ENCODE measurements at places on chromosomes 3 and 15.

DNA sequence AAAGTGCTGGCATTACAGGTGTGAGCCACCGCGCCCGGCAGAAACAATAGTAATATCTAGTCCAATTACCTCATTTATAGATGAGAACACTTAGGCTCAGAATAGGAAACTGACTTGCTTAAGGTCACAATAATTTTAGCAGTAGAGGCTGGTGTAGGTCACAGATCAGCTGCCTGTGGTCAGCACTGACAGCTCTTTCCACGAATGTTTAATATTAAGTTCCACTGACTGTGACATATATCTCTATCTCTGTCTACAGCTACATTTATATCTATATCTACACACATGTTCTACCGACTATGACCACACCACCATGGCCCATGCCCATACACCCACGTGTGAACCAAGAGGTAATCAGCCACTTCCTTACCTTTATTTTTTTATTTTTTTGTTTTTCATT is 40.2 kb upstream of the DLG1 start:
- DNase-seq = peak; percentile 64

- DNase-seq = no peak
These were observed 183.7 kb downstream of the FRMD5 start for GRCh38 chr15:44011238-44011854.

- DNase-seq = no peak
These were observed 3.1 kb upstream of the LARP6 start for GRCh38 chr15:70856884-70857561.

DNA sequence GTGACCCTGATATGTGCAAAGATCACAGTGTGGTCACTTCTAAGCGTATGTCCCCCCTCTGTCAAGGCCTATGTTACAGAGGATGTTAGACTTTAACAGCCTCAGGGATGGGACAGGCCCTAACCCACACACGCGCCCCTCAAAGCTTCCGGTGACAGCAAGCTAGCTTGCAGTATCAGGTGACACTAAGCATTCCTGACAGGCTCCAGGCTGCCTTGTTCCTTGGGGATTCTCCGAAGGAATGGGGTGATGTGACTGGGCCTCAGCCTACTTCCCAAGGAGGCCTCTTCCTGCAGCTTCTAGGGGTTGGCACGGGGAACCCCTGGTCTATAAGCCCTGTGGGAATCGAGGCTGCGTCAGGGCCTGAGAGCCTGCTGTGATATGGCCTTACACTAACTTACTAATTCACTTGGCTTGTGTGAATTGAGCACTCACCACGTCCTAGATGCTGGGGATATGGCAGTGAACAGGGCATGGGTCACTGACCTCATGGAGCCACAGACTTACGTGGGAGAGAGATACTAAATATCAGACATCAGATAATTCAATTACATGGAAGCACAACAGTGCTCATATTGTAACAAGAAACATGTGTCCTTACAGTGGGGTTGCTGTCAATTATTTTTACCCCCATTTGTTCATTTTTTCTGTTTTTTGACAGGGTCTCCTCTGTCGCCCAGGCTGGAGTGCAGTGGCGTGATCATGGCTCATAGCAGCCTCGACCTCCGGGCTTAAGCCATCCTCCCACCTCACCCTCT is 11.4 kb upstream of the SPTBN5 start:
- DNase-seq = no peak

GRCh38 chr15:83190450-83190849 is 17.2 kb downstream of the HDGFL3 start:
- DNase-seq = no peak

GRCh38 chr3:61802772-61803171 is 241.4 kb downstream of the PTPRG start:
- no peak for DNase-seq

DNA sequence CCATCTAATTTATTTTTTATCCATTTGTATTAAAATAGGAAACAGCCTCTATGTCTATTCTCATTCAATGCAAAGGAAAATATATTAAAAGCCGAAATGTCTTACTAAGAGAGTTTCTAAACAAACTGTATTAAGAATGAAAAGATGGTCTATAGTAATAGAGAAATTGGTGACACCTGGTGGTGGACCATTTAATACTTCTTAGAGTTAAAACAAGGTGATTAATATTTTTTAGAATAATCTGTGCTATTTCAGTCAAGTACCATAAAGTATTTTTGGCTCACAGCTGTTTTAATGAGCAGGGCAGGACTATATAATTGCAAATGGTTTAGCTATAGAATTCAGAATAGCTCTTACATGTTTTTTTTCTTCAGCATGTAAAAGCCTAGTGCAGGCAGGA is 55.7 kb downstream of the SYNPR start:
- DNase-seq = peak; percentile 24

DNA sequence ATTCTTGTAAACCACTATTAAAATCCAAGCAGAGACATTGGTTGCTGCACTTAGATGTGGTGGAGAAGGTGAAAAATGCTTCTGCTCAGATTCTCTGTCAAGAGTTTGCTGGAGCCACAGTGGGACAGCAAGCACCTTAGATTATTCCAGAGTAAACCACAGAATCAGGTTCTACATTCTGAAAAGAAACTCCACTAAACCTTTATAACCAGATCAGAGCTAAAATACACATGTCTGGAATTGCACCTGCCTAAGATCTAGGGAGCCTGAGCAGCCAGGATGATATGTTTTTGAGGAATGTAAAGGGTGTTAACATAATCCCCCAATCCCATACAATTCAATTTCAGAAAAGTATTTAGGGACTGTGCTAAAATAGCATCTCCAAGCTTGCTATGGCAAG is at the start of gene ZPLD1:
Gene ZPLD1 (plus strand): TSS at position 301 of the 400 bp plus-strand sequence. CDS start 3,473 bp downstream, outside the sequence.
- no peak for DNase-seq

GRCh38 chr3:64080616-64081234 is 57.4 kb upstream of the PSMD6 start:
- no peak for DNase-seq

- DNase-seq = peak; percentile 52
These were observed 91.0 kb downstream of the XXYLT1 start for GRCh38 chr3:195179776-195180489.

- DNase-seq = peak; percentile 63
These were observed at the start of gene HYAL1 for GRCh38 chr3:50303013-50303815. TSS of gene HYAL1 (minus strand) at chr3:50303574. CDS start at chr3:50302956, 618 bp downstream.

DNA sequence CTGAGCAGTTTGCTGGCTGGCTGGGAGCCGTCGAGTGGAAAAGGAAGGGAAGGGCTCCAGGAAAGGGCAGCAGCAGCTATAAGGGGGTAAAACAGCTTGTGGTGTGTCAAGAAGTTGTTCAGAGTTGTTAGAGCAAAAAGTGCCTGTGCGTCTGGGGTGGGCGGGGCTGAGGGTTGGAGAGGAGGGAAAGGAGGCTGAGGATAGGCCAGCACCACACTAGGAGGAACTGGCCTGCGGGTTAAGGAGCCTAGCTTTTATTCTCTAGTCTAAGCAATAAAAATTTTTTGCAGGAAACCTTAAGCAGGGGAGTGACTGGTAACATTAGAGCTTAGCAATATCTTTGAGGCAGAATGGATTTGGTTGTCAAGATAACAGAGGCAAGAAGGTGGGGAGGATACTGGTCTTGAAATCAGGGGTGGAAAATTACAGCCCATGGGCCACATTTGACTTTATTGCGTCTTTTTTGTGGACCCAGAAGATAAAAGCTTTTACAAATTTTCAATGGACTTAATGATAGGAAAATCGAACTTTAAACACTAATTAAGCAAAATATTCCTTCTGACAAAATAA is 134.5 kb upstream of the AADACL2 start:
- DNase-seq = no peak

GRCh38 chr3:192024751-192025150 is 563.8 kb downstream of the PYDC2 start:
- DNase-seq = no peak

- DNase-seq = no peak
These were observed 13.8 kb downstream of the EXOSC7 start for GRCh38 chr3:44989636-44990373.

- DNase-seq = no peak
These were observed at the start of gene C3orf22 for GRCh38 chr3:126558336-126559071. TSS of gene C3orf22 (minus strand) at chr3:126558932. CDS start at chr3:126553390, 5,542 bp downstream.

DNA sequence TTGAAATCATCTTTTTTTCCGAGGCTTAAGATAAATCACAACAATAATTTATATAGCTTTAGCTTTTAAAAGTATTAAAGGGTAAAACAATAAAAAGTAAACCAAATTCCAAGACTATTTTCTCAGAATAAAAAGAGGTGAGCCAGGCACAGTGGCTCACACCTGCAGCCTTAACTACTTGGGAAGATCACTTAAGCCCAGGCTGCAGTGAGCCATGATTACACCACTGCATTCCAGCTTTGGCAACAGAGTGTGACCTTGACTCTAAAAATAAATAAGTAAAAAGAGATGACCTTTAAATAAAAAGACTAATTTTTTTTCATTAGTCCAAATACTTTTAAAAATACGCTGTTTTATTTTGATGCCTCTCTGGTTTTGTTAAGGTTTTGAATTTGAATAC is 54.4 kb downstream of the C3orf80 start:
- no peak for DNase-seq

DNA sequence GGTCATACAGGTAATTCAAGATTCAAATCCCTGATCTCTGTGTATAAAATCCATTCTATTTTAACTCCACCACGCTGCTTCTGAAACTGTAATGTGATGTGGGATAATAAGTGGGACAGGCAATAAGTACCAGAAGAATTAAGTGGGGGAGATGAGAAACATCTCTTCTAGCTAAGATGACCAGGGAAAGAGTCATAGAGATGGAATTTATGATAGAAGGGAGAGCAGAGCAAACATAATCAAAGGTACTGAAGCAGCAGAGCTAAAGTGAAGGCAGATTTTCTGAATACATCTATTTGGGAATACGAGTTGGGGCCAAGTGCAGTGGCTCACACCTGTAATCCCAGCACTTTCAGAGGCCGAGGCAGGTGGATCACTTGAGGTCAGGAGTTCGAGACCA is 4.9 kb downstream of the MRPL47 start:
- no peak for DNase-seq

- peak; percentile 59 for DNase-seq
These were observed 25.1 kb downstream of the MCTP2 start for GRCh38 chr15:94256511-94256910.

DNA sequence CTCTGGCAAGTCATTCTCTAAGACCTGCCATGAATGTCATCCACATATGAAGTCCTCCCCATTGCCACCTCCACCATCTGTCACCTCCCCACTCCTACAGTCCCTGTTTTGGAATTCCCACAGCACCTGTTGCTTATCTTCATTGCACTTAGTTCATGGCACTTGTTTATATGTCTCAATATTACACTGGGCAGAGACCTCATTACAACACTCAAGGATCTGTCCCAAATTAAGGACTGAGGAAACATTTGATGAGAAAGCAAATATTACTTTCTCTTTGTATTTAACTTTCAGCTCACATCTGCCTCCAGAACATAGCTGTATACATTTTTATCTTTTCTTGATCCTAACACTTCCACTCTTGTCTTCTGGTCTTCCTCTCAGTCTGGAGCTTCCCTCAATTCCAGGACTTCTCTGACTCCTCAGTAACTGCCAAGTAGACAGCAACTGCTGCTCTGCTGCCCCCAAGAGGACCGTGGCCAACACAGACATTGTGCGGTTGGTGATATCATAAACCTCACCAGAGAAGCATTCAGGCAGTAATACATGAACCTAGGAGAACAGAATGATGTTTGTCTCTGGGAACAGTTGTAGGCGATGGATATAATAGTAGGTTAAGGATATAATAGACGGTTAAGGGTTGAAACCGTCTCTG is 45.0 kb upstream of the FGF12 start:
- DNase-seq = peak; percentile 15

GRCh38 chr3:172669021-172669420 is 41.8 kb downstream of the NCEH1 start:
- DNase-seq = no peak

DNA sequence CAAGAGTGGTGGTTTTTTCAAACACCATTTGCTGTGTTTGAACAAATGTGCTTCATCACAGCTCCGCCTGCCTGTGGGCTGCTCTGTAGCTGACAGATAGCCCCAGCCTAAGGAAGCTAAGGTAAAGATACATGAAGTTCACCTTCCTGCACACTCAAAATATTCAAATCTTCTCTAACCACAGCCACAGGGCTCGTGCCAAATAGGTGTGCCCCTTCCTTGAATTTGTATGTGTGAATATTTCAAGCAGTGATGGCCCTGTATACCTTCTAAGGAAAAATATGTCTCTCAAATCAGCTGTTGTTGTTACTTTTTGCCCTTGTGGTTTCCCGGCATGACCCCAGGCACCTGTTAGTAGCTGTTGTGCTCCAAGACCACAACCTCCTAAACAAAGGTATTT is 92.8 kb downstream of the CCNL1 start:
- DNase-seq = peak; percentile 46

DNA sequence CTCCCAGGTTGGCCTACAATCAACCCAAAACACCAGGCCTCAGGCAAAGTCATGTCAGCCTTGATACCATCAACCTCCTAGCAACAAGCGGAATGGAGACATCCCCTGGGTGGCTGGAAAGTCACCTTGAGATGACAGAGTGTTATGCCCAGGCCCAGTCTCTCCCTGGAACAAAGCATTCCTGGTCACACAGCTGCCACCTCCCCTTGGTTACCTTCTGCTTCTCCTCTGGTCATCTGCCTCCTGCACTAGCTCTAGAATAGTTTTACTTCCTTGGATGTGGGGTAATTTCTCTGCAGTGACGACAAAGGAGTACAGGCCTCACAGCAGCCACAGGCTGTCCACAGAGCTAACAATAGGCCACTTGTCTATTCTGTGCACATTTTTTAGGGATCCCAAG is 114.9 kb downstream of the RFTN1 start:
- DNase-seq = no peak

DNA sequence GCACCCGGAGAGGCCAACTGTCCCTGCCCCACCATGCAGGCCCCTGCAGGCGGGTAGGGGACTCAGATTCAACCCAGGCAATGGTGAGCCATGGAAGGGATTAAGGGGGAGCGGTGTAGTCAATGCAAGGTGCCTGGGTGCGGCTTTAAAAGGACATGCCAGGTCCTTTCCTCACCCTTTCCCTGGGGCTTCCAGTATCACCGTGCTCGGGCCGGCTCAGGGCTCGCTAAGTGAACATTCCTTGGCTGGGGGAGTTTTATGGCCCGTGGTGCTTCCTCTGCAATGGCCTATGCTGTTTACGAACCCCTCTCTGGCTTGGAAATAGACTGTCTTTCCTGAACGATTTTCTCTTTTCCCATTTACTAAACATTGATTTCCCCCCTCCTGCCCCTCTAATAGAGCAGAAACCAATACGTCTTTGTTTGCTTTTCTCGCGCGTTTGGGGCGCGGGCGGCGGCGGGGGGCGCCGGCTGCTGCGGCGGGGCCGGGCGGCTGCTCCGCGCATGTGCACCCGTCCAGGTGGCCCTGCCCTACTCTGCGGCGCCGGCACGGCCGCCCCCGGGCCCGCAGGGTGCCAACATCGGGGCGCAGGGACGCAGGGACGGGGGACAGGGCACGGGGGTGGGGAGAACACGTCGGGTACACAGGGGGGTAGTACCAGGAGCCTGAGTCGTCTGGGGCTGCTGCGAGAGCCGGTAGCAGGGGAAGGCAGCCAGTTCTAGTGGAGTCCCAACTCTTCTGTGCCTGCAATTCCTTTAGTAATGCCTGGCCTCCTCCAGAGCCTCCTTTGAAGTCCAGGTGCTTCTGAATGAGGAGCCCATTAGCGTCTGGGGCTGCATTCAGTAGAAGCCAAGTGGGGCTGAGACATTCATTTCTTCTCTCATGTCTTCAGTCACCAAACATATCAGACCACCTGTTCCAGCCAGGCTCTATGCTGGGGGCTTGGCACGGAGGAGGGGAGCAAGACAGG is 26.9 kb upstream of the CACNA2D2 start:
- DNase-seq = no peak

GRCh38 chr3:15997274-15997943 is 177.1 kb upstream of the GALNT15 start:
- no peak for DNase-seq
